ENCODE measurements at places on chromosomes 12 and 14.
A peak's percentile ranks its signal among the peaks of the same experiment; 100 is the strongest.

- no peak for DNase-seq
Observed at GRCh38 chr14:24665440-24665991, 31.5 kb upstream of the GZMB start.

DNA sequence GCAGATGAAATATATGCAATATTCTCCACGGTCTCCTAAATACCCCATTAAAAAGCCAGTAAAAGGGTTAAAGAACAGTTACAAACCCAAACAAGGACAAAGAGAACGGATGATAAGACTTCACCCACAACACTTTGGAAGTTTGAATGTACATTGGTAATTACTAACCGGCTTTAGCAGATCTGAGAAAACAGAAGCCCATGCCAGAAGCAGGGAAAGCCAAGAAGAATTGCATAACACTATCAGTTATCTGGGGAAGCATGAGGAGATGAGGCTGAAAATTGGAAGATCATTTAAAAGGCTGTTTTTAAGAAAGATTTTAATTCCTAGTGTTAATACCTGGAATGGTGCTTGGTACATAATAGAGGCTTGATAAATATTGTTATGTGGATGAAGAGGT is 55.6 kb upstream of the MYBPC1 start:
- no peak for DNase-seq

DNA sequence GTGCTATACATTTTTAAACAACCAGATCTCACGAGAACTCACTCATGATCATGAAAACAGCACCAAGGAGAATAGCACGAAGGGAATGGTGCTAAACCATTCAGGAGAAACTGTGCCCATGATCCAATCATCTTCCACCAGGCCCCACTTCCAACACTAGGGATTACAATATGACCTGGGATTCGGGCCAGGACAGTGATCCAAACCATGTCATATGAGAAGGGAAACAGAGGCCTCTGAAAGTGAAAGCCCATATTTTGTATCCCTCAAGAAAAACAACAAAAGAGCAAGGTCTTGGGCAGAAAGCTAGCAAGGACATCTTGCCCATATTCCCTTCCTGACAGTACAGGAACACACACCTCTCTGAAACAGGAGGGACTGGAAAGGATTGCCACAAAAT is 163.9 kb upstream of the VASH1 start:
- peak; percentile 54 for DNase-seq

DNA sequence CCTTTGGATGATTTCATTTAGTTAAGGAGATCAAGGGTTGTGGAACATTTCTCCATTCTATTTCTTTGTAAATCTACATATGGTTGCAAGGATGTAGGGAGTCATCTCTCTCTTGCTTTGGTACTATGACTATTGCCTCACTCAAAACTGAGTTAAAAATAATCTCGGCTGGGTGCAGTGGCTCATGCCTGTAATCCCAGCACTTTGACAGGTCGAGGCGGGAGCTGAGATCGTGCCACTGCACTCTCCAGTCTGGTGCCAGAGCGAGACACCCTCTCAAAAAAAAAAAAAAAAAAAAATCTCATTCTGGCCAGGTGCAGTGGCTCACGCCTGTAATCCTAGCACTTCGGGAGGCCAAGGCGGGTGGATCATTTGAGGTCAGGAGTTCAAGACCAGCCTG is 24.8 kb upstream of the PPM1H start:
- no peak for DNase-seq

DNA sequence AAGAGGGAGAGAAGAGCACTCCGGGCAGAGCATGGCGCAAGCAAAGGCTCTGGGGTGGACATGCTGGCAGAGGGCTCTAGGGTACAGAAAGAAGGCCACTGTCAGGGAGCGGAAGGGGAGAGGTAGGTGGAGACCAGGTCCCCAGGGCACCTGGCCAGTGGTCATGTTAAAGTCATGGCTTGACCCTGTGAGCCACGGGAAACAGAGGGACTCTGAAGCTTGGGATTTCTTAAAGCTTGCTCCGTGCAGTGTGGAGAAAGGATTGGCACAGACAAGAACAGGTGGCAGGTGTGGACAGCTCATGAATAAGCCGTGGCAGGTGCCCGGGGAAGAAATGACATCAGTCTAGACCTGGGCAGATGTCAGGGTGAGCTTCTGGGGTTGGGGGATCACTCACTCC is 413.8 kb downstream of the BCL11B start:
- no peak for DNase-seq

- DNase-seq = no peak
Observed at GRCh38 chr14:33643426-33644181, 307.3 kb downstream of the EGLN3 start.

DNA sequence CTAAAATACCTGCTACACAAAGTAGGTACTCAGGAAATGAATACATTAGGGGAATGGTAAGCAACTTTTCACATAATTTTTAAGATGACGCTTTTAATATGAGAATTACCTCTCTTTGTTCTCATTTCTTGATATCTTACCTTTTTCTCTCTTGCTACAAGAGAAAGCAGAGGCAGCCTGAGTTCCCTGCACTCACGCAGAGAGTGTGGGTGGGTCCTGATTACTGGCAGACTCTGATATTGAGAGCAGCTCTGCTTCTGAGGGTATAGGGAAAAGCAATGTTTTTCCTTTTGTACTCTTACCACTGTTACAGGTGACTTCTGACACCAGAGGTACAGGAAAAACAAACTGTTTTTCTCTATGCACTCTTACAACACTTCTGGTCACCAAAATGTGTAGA is 420.2 kb upstream of the TMTC1 start:
- no peak for DNase-seq

- DNase-seq = no peak
Observed at GRCh38 chr12:112130441-112130998, 5.2 kb downstream of the TRAFD1 start.

DNA sequence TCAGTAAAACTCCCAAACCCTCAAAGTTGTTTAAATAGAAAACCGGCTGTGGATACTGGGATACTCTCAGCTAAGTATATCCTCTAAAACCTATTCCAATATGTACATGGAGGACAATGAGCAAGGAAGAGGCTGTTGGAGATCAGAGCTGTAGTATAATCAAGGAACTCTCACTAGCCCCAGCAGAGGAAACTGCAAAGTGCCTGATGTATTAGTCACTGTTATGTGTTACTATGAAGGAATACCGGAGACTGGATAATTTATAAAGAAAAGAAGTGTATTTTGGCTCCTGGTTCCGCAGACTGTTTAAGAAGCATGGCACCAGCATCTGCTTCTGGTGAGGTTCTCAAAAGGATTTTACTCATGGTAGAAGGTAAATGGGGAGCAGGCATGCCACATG is 65.6 kb upstream of the RPL10L start:
- no peak for DNase-seq

- DNase-seq = no peak
Observed at GRCh38 chr12:12722435-12723148, 5.4 kb downstream of the CDKN1B start.

DNA sequence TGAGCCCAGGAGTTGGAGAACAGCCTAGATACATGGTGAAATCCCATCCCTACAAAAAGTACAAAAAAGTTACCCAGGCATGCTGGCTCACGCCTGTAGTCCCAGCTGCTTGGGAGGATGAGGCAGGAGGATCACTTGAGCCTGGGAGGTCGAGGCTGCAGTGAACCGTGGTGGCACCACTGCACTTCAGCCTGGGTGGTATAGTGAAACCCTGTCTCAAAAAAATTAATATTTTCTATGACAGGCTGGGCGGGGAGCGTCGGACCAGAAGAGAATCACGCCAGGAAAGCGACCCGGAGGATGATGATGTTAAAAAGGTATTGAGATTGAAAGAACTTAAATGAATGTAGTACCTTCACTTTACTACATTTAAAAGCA is 2.1 kb downstream of the PNN start:
- DNase-seq = no peak

GRCh38 chr12:47202176-47202575 is 122.4 kb upstream of the AMIGO2 start:
- no peak for DNase-seq

GRCh38 chr12:124693111-124693723 is 125.8 kb upstream of the NCOR2 start:
- DNase-seq = no peak

GRCh38 chr12:106978035-106978800 is 8.7 kb downstream of the MTERF2 start:
- DNase-seq = peak; percentile 85

- DNase-seq = no peak
Observed at GRCh38 chr12:10466311-10466710, 13.1 kb upstream of the KLRC1 start.

GRCh38 chr14:95490138-95490509 is 26.3 kb downstream of the SYNE3 start:
- DNase-seq = no peak

DNA sequence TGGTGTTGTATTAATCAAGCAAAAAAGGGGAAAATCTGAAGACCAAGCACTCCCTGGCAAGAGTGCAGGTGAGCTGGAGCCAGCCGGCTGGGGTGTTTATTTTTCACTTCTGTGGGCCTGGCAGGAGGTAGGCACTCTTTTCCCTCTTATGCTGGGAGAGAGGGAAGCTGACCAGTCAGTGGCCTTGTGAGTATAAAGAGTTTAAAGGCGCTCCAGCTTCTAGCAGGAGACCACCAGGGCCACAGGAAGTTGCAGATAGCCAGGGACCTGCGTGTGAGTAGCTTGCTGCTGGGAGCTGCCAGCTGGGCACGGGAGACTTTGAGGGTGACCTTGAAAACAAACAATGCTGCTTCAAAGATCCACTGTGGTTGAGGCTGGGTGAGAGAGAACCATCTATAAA is 217.4 kb upstream of the PWP1 start:
- no peak for DNase-seq

DNA sequence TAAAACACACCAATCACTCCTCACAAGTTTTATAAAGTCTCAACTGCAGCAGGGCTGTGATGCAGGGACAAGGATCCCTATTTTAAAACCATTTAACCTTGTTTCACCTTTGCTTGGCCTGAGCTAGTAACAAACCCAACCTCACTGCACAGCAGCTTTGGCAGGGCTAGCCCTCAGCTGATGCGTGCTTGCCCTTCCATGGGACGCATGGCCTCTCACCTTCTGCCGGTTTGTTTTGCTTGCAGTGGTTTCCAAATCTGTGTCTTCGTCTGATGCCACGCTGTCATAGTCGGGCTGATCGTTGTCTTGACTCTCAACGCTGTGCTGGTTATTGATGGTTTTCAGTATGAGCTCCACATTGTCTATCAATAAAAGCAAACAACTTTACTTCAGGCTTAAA is 43.3 kb downstream of the GIT2 start:
- no peak for DNase-seq

GRCh38 chr14:30159374-30159773 is 231.7 kb upstream of the PRKD1 start:
- peak; percentile 97 for DNase-seq

- DNase-seq = no peak
Observed at GRCh38 chr14:39069923-39070322, 33.1 kb downstream of the SEC23A start.

GRCh38 chr12:30473274-30473673 is 222.4 kb downstream of the IPO8 start:
- DNase-seq = no peak

- DNase-seq = no peak
Observed at GRCh38 chr12:75705749-75706711, 194.6 kb upstream of the KRR1 start.

All from NCI-H446 (cell line).